T-helper 2 cell (primary cell): ENCODE measurements at places on chromosomes 16 and 17.

GRCh38 chr17:72426948-72427760 lies 306.3 kb downstream of the SOX9 start:
- DNase-seq: no peak

GRCh38 chr16:28495098-28495793 lies 803 bp downstream of the APOBR start:
- DNase-seq: no peak

- DNase-seq: no peak
Observed at GRCh38 chr17:45022288-45022648, 29.2 kb downstream of the DCAKD start.

GRCh38 chr17:19312406-19312805 lies 50.1 kb downstream of the B9D1 start:
- no peak for DNase-seq

DNA sequence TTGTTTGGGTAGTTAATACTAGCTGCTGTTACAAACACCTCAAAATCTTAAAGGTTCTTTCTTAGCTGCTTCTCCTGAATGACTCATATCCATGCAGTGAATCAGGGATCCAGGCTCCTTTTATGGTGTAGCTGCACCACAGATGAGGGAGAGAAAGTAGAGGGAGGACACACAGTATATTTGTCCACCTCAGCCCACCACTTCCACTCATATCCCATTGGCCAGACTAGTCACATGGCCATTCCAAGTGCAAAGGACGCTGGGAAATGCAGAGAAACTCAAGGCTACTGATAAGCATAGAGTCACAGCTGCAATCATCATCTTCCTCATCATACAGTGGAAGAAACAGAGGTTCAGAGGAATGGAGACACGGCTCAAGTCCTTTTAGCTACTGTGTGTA lies 63.8 kb downstream of the GSG1L start:
- no peak for DNase-seq

GRCh38 chr17:67679225-67679624 lies 38.5 kb upstream of the NOL11 start:
- DNase-seq: no peak

GRCh38 chr16:30179195-30179594 lies 4.2 kb upstream of the CORO1A start:
- no peak for DNase-seq

DNA sequence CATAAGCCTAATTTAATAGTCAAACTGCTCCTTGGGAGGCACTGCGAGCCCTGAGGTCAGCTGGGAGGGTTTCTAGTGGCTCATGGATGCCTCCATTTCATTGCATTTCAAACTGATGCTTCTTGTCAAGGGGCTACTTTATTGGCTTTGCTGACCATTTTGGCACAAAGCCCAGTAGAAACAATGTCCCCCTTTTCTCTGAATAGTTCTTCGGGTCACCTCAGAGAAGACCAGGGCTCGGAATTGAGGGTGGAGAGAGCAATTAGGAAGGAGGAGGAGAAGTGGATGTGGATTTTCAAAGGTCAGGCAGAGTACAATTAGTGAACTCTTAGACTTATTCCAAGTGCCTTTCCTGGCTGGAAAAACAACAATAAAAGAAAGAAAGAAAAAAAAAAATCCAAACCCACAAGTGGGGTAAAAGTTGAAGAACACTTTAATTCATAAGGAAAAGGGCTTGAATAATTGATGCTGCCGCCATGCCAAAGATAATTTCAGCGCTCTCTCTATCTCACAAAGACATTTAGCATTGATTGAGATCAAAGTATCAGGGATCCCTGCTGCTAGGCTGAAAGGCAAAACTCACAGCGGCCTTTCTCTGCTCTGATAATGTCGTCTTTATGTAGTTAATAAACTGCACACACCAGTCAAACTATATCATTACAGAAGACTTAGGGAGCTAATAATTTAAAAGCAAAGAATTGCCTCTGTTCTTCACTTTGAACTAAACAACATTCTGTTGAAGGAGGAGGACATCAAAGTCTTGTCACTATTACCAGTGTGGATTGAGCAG lies 122.7 kb downstream of the RGS9 start:
- DNase-seq: no peak

DNA sequence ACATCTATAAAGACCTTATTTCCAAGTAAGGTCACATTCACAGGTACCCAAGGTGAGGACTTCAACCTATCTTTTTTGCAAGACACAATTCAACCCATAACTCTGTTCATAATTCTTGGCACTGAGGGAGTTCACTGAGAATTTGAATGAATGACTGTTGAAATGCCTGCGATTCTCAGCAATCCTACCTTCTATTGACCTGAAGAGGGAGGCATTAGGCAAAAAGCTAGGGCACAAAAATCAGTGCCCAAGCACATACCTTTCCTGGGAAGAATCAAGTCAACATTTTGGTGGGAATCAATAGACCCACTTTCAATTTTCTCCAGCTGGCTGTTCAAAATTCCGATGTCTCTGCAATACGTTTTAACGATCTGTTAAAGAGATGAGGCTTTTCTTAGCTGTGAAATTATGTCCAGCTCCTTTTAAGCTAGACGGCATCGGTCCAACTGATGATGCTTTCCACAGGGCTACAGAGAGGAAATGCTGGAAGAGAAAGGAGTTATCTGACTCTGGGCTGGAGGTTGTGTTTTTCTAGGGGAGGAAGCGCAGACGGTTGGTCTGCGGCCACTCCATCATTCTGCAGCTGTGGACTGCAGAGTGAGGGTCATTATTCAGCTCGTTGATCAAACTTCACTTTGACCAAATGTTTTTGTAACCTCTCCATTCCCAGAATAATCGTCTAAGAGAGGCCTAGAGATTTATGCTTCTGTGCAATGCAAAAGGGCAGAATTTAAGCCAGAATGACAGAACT lies 25.2 kb downstream of the BCO1 start:
- DNase-seq: no peak

DNA sequence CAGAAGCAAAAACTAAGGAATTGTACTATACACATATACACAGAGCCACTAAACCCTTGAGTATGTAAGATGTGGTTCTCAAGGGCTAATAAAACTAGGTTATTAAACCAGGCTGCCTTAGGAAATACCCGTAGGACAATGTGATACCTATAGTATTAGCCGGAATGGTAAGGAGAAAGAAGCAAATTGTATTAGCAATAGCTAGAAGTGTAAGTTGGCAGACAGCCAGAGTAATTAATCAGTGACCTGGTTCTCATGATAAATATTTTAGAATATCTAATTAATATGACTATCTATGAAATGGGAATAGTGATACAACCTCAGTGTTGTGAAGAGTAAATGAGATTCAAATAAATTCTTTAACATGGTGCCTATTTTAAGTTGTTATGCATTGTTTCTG lies 18.6 kb downstream of the GDPD1 start:
- no peak for DNase-seq

DNA sequence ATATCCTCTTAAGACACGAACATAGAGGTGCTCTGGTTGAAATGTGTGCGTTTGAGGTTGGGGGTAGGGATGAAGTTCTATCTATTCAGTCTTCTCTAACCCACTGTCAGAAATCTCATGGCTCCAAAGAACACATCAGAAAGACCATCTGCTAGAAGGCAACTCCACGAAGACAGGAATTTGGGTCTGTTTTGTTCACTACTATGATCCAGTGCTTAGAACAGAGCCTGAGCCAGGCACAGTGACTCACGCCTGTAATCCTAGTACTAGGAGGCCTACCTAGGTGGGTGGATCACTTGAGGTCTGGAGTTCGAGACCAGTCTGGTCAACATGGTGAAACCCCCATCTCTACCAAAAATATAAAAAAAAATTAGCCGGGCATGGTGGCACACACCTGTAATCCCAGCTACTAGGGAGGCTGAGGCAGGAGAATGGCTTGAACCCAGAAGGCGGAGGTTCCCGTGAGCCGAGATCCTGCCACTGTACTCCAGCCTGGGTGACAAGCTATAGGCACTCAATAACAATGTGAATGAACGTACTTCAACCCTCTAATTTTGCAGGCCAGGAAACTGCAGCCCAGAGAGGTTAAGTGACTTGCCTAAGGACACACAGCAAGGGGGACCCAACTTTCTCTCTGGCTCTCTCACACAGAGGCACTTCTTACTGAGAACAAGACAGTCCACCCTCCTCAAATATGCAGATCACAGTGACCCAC lies 2.3 kb downstream of the CASKIN2 start:
- DNase-seq: no peak

DNA sequence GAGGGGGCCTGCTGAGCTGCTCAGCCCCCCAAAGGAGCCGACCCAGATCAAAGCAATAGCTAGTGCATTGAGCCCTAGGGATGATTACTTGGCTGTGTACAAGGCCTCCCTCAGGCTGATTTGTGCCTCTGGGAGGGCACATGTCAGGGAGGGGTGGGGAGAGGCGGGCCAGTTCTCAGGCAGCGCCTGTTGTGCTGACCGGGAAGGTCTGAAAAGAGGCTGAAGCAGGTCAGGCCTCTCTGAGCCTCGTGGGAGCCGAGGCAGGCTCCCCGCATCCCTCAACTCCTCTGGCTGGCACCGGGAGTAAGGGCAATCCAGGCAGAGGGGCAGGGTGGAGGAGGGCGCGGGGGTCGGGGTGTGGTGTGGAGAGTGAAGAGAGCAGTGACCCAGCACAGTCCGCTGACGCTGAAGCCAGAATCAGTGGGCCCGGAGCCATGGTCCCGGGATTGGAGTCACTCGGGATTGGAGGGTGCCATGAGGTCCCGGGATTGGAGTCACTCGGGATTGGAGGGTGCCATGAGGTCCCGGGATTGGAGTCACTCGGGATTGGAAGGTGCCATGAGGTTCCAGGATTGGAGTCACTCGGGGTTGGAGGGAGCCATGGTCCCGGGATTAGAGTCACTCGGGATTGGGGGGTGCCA lies 3.0 kb downstream of the DCXR start:
- DNase-seq: no peak

GRCh38 chr17:28381141-28381825 lies 9.8 kb downstream of the SARM1 start:
- no peak for DNase-seq

DNA sequence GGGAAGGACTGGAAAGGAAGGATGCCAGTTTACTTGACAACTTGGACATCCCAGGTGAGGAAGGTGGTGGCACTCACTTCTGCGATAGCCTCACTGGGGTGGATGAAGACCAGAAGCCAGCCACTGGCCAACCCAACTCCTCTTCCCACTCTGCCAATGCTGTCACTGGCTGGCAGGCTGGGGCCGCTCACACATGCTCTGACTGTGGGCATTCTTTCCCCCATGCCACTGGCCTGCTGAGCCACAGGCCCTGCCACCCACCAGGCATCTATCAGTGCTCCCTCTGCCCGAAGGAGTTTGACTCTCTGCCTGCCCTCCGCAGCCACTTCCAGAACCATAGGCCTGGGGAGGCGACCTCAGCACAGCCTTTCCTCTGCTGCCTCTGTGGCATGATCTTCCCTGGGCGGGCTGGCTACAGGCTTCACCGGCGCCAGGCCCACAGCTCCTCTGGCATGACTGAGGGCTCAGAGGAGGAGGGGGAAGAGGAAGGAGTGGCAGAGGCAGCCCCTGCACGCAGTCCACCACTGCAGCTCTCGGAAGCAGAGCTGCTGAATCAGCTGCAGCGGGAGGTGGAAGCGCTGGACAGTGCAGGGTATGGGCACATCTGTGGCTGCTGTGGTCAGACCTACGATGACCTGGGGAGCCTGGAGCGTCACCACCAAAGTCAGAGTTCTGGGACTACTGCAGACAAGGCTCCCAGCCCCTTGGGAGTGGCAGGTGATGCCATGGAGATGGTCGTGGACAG lies 4.5 kb downstream of the ZNF646 start:
- DNase-seq: no peak

- no peak for DNase-seq
Observed at GRCh38 chr17:70307430-70308225, 138.3 kb downstream of the KCNJ2 start.

GRCh38 chr16:78353640-78354275 lies 254.3 kb downstream of the WWOX start:
- DNase-seq: no peak

- DNase-seq: no peak
Observed at GRCh38 chr17:75542229-75542628, 16.7 kb downstream of the LLGL2 start.

DNA sequence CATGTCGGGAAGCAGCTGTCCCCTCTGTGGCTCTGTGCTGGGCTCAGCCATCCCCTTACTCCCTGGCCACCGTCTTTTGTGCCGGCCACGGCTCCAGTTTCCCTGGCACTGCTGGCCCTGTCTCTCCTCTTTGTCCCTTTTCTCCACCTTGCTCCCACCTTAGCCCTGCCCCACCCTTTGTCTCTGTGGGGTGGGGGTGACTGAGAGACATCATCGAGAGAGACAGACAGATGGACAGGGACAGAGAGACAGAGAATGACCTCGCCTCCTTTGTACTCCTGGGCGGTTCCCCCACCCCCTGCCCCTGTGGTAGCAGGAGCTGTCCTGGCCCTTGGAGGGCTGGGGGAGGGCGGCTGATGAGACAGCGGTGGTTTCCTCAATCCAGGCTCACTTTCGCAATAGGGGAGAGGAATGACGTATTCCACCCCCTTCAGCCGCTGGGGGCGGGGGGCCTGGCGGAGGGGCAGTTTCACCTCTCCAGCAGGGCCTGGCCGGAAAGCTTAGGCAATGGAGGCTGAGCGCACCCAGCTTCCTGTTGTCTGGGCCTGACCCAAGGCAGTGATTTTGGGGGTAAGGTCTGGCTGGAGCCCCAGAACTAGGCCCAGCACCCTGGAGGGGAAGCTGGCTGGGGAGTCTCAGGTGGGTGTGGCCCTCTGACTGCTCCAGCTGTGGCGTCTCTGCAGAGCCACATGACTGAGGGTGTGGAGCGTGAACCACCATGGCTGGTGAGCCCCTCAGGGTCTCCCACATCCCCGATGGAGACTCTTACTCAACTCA lies 7.3 kb downstream of the FMNL1 start:
- peak; percentile 97 for DNase-seq

DNA sequence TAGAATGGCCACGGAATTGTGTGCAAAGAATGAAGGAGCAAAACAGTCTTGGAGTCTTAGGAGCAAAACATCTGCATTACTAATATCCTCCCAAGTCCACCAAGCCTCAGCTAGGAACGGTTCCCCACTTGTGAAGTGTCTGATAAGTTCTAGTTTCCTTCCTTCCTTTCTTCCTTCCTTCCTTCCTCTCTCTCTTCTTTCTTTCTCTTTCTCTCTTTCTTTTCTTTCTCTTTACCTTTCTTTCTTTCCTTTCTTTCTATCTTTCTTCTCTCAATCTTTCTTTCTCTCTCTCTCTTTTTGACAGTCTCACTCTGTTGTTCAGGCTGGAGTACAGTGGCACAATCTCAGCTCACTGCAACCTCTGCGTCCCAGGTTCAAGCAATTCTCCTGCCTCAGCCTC lies 160.8 kb downstream of the FOXL1 start:
- no peak for DNase-seq

- DNase-seq: peak; percentile 31
Observed at GRCh38 chr16:4534151-4534790, 4.3 kb downstream of the CDIP1 start.

GRCh38 chr16:13378151-13378550 lies 476.8 kb downstream of the SHISA9 start:
- DNase-seq: no peak

DNA sequence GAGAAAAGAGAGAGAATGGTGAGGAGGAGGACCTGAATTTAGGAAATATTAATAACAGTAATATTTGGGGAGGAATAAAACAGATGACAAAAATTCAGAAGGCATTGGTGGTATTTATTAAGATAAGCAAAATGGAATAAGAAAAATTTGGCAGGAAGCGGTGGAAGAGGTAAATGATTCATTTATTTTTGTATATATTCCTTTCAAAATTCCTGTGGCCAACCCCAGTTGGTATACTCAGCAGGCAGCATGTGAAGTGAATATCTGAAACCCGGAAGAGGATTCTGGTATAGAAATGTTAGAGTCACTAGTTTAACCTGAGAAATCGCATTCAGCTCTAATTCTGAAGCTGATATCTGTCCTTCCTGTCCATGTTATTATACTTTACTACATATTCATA lies 792.0 kb downstream of the KCNJ2 start:
- DNase-seq: no peak
